Posterior vena cava (tissue), 2 donors: ENCODE measurements at places on chromosomes 13 and 19. TPM values are rescaled to one million over a fixed set of nuclear protein-coding genes. Genes with fewer than 3 reads are reported as not detected.

DNA sequence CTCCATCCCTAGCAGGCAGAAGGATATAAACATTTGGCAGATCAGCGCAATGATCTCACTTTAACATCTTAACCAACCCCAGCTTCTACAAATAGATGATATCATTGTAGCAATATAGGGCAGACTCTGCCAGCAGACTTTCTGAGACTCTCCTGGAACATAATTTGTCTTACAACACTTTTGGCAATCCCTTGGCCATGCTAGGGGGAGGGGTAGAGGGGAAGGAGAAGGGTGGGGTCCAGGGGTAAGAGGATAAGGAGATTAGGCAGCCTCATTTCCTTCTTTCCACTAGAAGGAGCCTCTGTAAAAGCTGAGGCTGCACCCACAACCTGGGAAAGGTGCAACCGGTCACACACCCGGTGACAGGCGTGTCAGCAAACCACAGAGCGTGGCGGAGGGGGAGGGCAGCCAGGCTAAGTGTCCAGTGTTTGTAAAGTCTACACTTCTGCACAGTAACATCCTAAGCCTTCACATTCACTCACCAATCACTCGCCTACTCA is 8.7 kb upstream of the UBAC2 start:
- DNase-seq: no peak

DNA sequence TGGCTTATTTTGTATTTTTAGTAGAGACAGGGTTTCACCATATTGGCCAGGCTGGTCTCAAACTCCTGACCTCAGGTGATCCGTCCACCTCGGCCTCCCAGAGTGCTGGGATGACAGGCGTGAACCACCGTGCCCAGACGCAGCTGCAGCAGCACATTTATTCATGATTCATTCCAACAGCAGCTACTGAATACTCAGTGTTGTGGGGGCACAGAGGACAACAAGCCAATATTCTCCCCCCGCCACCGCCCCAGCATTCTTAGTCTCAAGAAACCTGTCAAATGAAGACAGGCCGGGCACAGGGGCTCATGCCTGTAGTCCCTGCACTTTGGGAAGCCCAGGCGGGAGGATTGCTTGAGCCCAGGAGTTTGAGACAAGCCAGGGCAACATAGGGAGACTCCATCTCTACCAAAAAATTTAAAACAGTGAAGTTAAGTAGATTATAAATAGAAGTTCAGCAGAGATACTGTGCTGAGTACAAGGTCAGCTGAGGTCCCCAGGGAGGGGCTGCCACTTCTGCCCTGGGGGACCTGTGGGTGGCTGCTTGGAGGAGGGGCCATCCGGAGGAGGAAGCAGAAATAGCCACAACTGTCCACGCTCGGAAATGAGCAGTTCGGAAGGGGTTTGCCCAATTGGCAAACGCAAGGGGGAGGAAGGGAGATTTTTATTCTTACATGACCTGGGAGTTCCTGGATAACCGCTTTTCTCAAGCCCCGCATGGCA is 4.3 kb downstream of the DOT1L start:
- DNase-seq: peak; percentile 92

DNA sequence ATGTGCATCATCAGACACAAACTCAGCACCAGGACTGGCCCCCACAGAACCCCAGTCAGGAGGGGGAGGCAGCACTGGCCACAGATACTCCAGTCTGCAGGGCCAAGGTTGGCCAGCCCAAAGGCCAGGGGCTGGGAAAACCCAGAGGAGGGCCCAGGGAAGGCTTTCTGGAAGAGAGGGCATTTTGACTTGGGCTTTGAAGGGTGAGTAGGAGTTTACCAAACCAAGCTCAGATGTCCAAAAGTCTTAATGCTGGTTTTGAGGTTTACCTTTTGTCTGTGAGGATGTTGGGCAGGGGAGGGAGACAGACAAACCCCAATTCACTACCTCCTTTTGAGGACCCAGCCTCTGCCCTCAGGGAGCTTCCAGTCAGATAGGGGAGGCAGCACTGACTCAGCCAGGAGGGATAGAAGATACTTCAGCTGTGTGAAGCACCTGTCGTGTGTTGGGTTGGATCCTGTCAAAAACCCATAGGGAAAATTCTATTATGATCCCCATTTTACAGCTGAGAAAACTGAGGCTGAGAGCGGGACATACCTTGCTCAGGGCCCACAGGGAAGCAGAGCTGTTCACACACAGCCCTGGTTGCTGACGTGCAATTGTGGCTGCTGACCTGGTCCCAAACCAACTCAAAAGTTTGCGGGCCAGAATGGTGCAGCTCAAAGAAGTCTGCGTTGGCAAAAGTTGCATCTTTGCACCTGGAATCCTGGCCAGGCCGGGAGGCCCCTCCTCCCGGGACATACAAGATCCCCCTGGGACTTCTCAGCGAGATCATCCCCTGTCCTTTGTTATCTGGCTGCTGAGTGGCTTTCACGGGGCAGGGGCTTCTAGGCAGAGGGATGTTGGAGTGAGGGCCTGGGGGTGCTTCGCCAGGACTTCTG is 13.1 kb downstream of the CILP2 start:
- no peak for DNase-seq

- DNase-seq: no peak
Measured at GRCh38 chr19:30366282-30366681, 5.9 kb upstream of the ZNF536 start.

- no peak for DNase-seq
Measured at GRCh38 chr19:17872251-17873001, 681 bp downstream of the SLC5A5 start.

- DNase-seq: no peak
Measured at GRCh38 chr19:44818466-44819031, 9.6 kb downstream of the BCAM start.

DNA sequence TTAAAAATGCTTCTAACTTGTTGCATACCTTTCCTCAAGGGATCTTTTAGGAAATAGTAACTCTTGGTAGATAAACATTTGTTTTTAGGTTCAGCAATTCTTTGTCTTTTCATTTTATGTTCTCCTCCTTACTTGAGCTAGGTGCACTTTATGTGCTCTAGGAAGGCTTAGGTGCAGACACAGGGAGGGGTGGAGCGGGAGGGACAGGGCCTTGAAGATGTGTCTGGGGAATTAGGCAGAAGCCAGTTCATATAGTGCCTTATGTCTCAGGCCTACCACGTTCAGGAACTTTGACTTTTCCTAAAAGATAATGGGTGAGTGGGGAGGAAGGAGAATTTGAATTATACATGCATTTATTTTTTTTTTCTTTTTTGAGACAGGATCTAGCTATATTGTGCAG is 37.7 kb downstream of the IRS2 start:
- DNase-seq: no peak

- peak; percentile 93 for DNase-seq
Measured at GRCh38 chr19:3665681-3666544, 34.4 kb downstream of the PIP5K1C start.

DNA sequence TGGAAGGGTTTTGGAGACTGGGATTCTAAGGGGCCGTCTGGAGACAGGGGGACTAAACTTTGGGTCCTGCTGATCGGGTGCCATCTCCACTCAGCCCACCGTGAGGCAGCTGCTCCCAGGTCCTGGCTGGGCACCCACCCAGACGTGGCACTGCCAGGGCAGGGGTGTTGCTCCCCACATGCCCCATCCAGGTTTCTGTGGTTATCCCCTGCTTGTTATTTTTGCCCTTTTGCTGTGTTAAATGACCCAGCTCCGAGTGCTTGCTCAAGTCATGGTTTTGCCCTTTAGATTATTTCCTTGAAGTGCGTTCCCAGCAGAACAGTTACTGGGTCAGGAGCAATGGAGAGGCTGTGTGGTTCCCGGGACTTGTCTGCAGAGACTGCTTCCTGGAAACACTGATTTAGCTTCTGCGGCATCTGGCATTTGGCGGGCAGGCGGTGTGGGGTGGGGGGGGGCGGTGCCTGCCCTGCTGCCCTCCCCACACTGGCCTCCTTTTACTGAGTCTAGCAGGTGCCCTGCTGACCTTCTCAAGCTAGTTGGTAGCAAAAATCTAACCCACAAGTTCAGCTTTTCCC is 1.9 kb downstream of the RAB11B start:
- DNase-seq: peak; percentile 82

DNA sequence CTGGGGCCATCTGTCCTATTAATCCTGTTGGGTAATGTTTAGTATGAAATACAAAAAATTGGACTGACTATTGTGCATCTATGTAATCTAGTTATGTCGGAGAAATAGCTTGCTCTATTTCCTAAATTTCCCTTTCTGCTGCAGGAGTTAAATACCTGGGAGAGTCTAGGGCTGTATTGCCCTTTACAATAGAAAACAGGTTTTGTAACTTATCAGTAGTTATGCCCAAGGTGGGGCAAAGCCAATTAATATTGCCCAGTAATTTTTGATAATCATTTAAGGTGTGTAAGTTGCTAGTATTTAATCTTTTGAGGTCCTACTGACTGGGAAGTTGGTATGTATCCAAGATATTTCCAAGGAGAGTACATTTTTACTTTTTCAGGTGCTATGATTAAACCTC is 838.1 kb downstream of the DACH1 start:
- no peak for DNase-seq

GRCh38 chr13:30172593-30173302 is 134.6 kb downstream of the KATNAL1 start:
- no peak for DNase-seq

DNA sequence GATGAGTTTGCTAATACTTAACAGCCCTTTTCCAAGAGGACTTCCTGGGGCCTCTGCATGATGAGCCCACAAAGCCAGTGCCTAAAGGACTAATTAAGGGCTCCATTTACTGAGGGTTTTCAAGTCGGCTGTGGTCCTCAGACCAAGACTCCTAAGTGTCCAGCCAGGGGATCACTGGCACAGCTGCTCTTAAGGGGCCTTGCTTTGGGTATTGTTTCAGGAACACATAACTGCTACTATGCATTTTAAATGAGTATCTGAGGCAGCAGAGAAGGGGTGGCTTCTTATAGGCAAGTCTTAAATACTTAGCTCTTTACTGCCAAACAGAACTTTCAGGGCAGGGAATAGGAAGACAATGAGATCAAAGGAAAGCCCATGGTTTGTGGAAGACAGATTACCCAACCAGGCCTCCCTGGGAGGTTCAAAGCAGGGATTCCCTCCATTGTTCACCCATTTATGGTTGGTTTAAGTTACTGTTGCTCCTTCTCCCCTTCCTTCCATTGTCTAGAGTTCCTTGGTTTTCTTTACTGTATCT is 61.9 kb downstream of the TNFRSF19 start:
- DNase-seq: no peak

DNA sequence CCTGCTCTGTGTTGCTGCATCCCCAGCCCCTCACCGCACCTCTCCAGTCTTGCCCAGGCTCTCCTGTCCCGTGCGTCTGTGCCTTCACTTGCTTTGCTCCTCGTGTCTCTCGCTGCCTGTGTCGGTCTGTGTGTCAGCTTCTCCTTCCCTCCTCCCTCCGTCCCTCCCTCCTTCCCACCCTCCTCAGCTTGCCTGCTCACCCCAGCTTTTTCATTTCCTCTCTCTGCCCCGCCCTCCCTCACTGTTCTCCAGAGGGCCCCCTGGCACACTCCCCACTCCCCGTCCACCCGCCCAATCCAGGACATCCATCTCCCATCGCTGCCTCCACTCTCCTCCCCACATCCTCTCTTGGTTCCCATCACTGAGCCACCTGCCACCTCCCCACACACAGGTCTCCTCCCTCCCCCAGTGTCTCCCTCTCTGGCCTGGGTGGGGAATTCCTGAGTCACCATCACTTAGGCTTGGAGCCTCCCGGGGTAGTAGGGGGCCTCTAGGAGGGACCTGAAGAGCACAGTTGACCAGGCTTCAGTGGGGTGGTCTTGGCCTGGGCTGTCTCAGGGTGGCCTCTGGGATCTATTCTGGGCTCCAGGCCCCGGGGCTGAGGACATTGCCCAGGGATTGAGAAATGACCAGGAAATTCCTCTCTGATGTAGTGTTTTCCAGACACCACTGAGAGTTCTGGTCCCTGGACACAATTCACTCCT is at the start of gene PTGIR:
PTGIR (minus strand) TSS at position 132 of the 704 bp plus-strand sequence. CDS start 864 bp downstream, outside the sequence.
- DNase-seq: peak; percentile 96

- peak; percentile 81 for DNase-seq
Measured at GRCh38 chr19:29843180-29844051, 31.6 kb downstream of the CCNE1 start.

- DNase-seq: no peak
Measured at GRCh38 chr13:80215368-80215767, 125.6 kb downstream of the SPRY2 start.

DNA sequence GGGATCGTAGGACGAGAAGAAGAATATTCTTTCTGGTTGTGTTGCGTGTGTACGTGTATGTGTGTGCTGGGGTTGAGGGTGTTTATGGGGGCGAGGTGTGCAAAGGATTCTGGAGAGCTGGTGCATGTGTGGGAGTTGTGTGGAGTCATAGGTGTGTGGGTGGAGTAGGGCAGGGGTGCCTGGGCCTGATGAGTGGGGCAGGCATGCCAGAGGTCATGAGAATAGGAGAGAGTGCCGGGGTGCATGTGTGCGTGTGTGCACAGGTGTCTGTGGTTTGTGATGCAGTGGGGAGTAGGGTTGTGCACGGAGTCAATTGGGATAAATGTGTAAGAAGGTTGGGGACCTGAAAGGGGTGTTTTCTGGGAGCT is 649 bp downstream of the TMEM91 start:
- no peak for DNase-seq

DNA sequence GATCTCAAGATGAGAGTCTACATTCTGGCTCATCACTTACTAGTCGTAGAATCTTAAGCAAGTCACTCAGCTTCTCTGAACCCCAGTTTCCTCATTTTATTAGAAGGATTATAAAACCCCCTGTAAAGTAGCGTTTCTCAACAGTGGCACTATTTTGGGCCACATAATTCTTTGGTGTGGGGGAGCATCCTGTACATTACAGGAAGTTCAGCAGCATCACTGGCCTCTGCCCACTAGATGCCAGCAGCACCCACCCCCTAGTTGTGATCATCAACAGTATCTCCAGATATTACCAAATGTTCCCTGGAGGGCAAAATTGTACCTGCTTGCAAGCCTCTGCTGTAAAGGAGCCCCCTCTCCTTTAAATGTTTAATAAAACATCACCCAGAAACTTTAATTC is 22.6 kb downstream of the STARD13 start:
- no peak for DNase-seq

GRCh38 chr19:50728084-50728737 is 5.0 kb downstream of the CLEC11A start:
- DNase-seq: peak; percentile 86

ERICH4 gene
- total RNA-seq: not detected

ZNF576 gene
- total RNA-seq: 13.2 TPM

GJA3 gene
- not detected for total RNA-seq

SCEL gene
- not detected for total RNA-seq

C19orf85 gene
- total RNA-seq: not detected
